Urothelium cell line (cell line): ENCODE measurements at places on chromosomes 7 and 10.

- no peak for DNase-seq
These were observed 31.9 kb downstream of the GTF2IRD1 start for GRCh38 chr7:74485611-74486010.

DNA sequence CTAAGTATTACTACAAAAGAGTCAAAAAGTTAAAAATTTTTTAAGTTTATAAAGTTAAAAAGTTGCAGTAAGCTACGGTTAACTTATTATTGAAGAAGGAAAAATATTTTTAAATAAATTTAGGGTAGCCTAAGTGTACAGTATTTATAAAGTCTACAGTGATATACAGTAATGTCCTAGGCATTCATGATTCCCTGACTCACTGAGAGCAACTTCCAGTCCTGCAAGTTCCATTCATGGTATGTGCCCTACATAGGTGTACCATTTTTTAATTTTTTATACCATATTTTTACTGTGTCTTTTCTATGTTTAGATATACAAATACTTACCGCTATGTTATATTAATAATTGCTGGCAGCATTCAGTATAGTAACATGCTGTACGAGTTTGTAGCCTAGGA is 92.3 kb downstream of the CTNNA3 start:
- DNase-seq, result no peak

GRCh38 chr7:139634087-139634486 is 110.6 kb downstream of the CLEC2L start:
- no peak for DNase-seq

GRCh38 chr7:70926666-70927065 is 205.3 kb upstream of the GALNT17 start:
- DNase-seq, result no peak

- peak; percentile 51 for DNase-seq
These were observed 747 bp downstream of the GDI2 start for GRCh38 chr10:5812283-5813090.
